ENCODE measurements at places on chromosomes 3 and 15.

- no peak for DNase-seq
Observed at GRCh38 chr3:189655617-189656016, 24.4 kb downstream of the TP63 start.

DNA sequence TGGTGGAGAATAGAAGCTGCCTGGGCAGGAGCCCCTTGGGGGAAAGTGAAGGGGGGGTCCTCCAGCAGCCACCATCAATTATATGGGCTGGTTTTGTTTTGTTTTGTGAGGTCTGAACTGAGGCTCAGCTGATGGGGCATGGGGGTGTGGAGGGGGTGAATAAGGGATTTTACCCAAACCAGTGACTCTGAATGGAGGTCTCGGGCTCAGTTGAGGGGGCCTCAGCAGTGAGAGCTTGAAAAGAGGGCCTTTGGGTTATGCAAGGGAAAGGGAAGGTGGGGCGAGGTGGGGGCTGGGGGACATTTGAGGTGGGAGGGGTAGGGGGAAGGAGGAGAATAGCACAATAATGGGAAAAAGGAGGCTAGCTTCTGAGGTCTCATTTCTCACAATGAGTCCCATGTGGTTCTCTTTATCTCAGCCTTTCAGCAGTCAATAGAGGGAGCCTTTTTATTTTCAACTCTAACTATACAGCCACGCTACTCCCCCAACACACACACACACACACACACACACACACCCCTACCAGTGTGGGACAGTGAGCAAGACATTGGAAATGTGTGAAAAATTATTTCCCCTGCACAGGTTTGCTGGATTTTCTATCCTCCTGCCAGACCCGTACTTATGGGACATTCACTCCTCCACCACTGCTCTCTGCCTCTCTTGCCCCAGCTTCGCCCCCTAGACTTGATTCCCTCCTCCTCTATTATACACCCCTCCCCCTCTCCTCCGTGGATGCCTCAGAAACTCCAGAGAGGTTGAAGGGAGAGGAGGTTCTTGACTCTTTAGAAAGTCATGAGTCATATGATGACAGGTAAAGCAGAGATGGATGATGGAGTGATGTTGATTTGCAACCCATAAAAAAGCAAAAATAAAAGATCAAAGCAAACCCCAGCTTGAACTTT, 96.0 kb downstream of the GTPBP8 start:
- DNase-seq, result no peak

- no peak for DNase-seq
Observed at GRCh38 chr3:195185583-195185982, 85.4 kb downstream of the XXYLT1 start.

DNA sequence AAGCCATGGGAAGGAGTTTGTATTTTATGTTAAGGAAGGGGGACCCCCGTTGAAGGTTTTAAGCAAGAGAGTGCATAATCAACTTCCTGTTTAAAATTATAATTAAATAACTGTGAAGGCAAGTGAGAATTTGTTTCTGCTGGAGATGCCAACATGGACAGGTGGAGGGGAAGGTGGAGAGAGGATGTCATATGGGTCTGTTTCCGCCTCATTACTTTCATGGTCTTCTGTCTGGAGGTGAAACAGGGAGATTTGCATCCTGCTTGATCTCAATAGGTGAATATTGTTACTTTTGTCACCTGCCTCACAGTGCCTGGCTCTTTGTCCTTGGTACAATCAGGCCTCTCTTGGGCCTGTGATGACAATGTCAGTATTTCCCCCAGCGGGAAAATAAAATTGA, 300.6 kb upstream of the LMCD1 start:
- no peak for DNase-seq

DNA sequence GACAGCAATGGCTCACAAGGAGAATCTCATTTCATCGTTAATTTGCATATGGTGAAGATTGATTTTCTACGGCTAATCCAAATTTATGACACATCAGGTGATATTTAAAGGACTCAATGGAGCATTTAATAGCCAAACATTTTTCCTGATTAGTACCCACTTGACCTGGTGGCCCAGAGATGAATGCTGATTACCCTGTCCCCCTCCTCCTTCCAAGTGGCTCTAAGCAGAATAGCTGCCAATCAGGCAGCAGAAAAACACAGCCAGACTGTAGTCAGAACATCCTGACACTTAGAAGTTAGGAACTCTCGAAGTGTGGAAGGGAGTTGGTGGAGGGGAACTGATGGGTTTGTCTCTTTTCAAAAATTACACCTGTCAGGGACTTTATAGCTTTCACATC, 302.5 kb downstream of the ZNF621 start:
- no peak for DNase-seq

DNA sequence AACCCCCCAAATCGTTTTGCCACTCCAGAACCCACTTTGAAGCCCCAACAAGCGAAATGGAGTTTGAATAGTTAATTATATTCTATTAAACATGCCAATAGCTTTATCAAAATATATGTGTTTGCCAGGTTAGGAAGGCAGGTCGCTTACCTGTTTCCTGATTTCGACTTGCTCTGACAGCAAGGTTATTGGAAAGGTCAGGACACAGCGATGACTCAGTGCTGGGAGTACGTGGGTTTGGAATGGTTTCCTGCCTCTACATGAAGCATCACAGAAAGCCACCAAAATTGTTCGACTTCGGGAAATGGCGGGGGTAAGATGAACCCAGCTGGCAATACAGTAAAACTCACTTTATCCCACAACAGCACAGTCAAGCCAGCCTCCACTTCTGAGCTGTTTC, 135.6 kb upstream of the ABI3BP start:
- no peak for DNase-seq

DNA sequence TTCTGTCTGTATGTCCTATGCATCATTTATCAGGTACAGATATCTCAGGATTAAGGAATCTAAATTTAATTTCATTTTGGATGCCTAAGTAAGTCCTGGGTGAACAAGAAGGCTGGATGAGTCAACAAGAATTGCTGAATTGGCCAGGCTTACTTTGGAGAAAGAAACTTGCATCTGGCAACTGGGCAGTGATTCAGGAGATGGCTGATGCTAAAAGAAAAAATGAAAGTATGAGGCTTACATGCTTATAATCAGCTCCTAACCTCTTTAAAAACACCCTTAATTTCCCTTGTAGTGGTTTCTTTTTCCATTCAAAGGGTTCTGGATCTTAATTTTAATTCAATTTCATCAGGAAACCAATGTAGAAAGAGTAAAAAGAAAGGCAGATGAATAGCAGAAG, 228.8 kb upstream of the PEX5L start:
- DNase-seq, result no peak

- DNase-seq, result no peak
Observed at GRCh38 chr15:54127574-54127973, 149.3 kb downstream of the UNC13C start.

DNA sequence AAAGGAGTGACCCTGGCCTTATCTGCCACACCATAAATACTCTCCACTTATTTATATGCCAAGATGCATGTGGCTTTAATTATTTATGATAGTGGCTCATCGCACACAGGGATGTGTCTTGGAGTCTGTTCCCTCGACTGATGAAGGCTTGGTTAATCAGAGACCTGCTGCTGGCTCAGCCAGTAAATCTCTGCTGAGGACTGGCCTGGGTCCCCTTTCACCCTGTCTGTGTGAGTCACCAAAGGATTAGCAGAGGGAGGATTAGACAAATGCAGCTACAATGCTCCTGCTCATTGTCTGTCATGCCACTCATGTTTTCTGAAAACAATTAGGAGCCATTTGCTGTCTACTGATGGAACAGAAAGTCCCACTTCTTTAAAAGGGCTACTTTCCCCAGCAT, 226.8 kb downstream of the NTRK3 start:
- DNase-seq, result no peak

DNA sequence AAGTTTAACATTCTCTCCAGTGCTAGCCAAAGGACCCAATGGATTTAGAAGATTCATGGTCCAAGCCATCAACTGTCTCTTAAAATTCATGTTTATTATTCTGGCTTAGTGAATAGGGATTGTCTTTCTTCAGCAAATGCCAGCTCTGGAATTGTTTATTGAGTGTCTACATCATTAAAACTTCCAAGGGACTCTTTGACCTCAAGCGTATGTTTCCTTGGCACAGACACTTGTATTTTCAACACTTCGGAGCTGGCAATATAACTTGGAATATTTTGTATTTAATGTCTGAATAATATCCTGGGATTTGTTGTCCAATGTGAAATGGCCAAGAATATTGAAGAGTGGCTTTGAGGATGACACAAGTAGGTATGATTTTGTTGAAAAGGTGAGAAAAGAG, 204.2 kb downstream of the EPHA3 start:
- DNase-seq, result no peak

GRCh38 chr3:66195347-66195783, 25.4 kb upstream of the SLC25A26 start:
- DNase-seq, result no peak

DNA sequence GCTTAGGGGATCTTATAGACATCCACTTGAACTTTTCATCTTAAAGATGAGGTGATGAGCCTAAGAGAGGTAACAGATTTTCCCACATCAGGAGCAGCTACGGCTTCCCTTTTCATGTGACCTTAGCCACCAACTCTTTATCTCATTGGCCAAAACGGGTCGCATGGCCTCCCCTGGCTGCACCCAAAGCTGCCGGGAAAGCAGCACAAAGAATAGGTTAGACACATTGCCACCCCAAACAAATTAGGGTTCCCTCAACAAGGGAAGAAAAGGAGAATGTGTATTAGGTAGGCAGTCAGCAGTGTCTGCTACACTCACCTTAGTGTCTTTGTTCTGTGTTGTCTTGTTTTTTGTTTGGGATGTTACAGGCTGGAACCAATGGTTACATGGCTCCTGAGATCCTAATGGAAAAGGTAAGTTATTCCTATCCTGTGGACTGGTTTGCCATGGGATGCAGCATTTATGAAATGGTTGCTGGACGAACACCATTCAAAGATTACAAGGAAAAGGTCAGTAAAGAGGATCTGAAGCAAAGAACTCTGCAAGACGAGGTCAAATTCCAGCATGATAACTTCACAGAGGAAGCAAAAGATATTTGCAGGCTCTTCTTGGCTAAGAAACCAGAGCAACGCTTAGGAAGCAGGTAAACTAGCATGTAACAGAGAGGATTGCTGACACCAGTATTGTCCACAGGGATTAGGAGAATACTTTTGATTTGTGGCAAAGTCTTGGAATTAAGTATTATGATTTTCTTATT, 44.2 kb downstream of the GRK7 start:
- no peak for DNase-seq

GRCh38 chr3:44939581-44940036, 36.4 kb downstream of the ZDHHC3 start:
- no peak for DNase-seq

DNA sequence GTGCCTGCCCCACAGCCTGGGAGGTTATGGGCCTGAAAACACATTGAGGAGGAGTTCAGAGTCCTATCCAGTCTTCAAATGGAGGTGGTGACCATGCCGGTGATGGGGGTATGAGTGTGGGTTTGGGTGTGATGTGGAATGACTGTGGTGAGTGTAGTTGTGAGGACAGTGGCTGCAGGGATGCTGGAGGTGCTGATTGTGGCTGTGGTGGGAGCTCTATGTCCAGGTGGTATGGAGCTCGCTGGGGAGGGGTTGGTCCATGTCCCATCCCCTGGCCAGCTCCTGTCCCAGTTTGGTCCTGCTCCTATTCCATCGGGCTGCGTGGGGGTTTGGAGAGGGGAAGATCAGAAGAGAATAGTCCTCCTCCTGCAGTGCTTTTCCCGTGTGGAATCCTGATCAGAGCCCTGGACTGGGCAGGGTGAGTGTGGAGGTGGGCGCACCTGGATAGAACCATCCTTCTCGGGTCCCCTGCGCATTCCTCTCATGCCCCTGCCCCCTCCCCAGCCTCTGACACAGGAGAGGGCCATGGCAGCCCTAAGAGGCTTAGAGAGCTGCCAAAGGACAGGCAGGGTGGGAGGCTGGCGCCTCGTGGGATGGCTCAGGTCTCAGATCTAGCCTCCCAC, 23.0 kb upstream of the GOLGA6C start:
- no peak for DNase-seq

- no peak for DNase-seq
Observed at GRCh38 chr3:132912416-132912753, 125.8 kb upstream of the TMEM108 start.

DNA sequence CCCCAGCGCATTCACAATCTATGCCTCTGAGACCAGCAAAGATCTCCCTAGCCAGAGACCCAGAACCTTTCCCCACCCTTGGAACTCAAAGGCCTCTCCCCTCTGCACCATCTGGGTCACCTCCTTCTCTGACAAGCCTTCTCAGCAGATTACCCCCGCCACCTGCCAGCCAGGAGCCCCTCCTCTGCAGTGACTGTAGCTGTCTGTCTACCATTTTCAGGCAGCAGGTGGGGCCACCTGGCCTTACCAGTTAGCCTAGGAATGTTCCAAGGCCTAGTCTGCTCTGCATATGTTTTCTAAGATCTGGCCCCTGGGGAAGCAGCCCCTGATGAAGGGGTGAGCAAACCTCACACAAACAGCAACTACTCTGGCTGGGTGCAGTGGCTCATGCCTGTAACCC, 2.4 kb downstream of the MYLK start:
- DNase-seq, result no peak

- no peak for DNase-seq
Observed at GRCh38 chr3:181383760-181384159, 328.0 kb upstream of the SOX2 start.

- DNase-seq, result no peak
Observed at GRCh38 chr15:71189718-71190117, 74.4 kb downstream of the THSD4 start.

DNA sequence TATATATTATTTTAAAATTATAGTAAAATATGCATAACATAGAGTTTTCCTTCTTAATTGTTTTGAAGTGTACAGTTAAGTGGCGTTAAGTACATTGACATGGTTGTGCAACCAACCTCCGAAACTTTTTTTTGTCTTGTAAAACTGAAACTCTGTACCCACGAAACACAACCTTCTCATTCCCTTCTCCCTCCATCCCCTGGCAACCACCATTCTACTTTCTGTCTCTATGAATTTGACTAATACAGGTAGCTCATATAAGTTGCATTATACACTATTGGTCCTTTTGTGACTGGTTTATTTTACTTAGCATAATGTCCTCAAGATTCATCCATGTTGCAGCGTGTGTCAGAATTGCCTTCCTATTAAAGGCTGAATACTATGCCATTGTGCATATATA, 179.4 kb downstream of the SATB1 start:
- DNase-seq, result no peak

GRCh38 chr15:92102395-92102755, 248.9 kb downstream of the SLCO3A1 start:
- DNase-seq, result no peak

DNA sequence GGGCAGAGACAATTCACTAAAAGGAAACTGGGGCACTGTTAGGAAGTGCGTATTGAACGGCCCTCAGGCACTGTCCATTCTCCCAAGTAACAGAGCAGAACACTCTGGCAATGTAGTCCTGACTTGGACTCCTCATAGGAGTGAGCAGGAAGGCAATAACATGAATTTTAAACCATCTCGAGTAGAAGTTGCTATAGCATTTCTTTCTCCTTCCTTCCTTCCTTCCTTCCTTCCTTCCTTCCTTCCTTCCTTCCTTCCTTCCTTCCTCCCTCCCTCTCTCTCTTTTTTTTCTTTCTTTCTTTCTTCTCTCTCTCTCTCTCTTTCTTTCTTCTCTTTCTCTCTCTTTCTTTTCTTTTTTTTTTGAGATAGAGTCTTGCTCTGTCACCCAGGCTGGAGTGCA, 46.4 kb upstream of the TRA2B start:
- no peak for DNase-seq

All from activated CD4-positive, alpha-beta T cell treated with anti-CD3 and anti-CD28 coated beads, Interleukin-2, amount 10 ng/mL, durations not matched to agents 7 days and 5 days (primary cell).